Occipital lobe (tissue), 3 donors: ENCODE measurements at places on chromosomes 12 and 14. TPM values are rescaled to one million over a fixed set of nuclear protein-coding genes. Genes with fewer than 3 reads are reported as not detected.

The TCL1A gene
- 0.31 TPM for total RNA-seq

The TBC1D30 gene
- total RNA-seq = 72.2 TPM

DNA sequence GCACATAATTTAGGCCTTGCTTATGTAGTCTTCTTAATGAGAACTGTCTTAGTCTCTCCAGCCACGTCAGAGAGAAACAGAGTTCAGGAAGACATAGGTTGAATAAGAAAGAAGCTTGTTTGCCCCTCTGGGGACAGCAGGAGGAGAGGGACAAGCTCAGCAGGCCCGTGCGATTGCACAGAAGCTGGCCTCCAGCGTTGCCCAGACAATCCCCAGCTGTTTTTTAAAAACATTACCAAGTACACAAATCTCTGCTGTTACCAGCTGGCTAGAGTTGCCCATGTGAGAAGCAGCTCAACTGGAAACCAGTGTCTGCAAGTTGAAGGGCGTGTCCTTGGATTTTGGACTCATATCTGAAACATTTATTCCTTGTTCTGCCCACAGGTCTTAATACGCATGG lies 232.6 kb downstream of the EFCAB11 start:
- no peak for DNase-seq

DNA sequence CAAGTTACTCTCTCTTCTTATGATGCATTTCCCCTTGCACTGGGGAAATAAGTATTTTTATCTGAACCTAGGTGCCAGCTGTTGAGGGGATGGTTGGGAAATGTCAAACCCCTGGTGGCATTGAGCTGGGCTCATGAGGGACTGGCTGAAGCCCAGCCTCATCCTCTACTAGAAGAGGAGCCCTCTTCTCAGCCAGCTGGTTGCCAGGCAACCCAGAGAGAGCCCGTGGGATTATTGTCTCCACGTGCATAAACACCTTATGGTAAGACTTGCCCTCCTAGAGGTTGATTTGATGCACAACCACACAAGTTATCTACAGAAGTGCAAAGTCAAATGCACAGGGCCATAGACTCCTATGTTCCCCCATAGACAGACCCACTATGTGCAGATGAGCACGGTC lies 89.8 kb downstream of the WSCD2 start:
- DNase-seq = no peak

The SPTB gene
- total RNA-seq = 18.2 TPM

GRCh38 chr14:105023791-105024480 lies 3.1 kb upstream of the CDCA4 start:
- no peak for DNase-seq
